ENCODE measurements at places on chromosomes 5 and 9.

DNA sequence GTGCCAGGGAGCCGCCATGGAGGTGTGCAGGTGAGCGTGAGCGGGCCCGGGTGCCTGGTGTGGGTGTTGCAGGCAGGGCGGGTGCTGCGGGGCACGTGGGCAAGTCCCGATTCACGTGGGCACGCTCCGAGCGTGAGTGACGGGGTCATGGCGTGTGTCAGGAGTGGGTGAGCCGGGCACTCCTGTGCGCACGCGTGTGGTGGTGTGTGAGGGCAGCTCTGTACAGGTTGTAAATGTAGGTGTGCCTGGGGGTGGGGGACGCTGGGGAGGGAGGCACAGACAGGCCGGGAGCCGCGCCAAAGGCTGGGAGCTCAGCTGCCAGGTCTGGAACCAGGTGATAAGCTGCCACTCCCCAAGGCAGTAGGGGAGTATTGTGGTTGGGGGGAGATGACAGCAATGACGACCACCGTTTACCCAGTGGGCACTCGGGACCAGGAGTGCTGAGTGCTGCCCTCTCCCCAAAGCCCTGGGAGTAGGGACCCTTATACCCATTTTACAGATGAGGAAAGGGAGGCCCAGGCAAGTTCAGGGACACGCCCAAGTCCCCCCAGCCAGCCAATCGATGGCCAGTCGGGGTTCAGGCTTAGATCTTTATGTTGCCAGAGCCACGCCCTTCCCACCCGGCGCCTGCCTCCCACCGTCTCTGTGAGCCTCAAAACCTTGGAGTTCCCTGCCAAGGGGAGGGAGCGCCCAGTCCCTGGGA is 9.6 kb downstream of the NCS1 start:
- DNase-seq: no peak

DNA sequence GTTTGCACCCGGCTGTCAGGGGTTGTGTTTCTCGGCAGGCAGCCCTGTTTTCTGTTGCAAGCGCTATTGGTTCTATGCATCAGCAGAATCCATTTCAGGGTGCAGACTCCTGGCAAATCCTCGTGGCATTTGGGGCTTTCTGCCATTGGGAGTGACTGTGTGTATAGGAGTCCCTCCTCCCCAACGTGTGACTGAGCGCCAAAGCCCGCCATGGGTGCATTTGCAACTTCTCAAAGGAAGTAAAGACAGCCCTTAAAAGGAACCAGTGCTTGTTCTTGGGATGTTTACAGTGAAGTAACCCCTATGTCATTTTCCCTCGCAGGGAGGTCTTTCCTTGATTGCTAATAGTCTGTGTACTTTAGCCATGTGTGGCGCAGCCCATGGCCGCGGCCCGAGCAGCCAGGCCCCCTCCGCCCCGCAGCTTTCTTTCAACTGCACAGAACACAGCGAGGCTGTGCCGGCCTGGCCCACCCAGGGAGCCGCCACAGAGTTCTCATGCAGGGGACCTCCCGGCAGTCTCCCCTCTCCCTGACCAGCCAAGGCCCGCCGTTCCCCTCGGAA is 175.6 kb downstream of the HSD17B3 start:
- no peak for DNase-seq

DNA sequence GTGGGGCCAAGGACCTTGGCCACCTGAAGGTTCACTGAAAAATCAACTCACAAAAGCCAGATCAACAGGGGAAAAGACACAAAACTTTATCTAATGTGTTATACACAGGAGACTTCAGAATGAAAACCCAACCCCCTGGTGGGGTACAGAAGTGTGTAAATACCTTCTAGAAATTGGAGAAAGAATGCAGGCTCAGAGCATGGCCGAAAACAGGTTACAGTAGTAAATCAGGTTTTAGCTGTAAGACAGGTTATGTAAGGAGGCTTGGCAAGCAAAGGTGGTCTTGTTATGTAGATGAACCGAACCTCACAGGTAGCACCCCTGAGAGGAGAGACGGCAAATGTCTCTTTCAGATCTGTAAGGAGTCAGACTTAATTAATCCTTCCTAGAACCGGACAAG is 10.0 kb downstream of the CEMIP2 start:
- no peak for DNase-seq

DNA sequence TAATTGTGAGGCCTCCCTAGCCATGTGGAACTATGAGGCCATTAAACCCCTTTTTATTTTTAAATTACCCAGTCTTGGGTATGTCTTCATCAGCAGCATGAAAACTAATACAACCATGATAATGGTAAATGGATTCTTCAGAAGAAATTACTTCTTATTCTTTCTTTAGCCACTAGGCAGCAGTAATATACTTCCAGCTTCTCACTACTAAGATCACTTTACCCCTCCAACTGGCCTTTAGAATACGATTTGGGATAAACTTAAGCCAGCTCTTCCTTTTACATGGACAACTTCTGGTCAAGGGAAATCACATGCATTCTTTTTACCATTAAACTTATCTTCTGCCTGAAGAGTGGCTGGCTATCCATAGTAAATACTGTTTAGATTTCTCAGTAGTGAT is 355.4 kb downstream of the MAN2A1 start:
- DNase-seq: no peak

- no peak for DNase-seq
These were observed 22.3 kb downstream of the GLIS3 start for GRCh38 chr9:4277531-4277991.

Measured in activated CD4-positive, alpha-beta T cell treated with anti-CD3 and anti-CD28 coated beads, Interleukin-2, amount 50 U/mL, for 1 hour (primary cell).